ENCODE measurements at places on chromosomes 1 and 21.

- peak; percentile 8 for DNase-seq
Observed at GRCh38 chr1:177983482-177984135, 13.8 kb upstream of the SEC16B start.

DNA sequence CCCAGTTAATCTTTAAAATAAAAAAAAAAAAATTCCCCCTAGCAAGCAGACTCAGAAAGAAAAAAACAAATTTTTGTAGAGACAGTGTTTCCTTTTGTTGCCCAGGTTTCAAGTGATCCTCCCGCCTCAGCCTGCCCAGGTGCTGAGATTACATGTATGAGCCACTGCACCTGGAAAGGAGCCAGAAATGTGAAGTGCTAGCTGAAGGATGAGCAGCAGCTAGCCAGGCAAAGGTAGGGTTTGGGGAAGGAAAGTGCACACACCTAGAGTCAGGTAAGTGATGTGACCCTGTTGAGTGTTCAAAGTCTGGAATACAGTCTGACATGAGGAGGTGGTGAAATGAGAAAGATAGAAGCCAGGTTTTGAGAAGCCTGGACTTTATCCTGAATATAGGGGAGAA, 1.7 kb downstream of the AKR1A1 start:
- no peak for DNase-seq

DNA sequence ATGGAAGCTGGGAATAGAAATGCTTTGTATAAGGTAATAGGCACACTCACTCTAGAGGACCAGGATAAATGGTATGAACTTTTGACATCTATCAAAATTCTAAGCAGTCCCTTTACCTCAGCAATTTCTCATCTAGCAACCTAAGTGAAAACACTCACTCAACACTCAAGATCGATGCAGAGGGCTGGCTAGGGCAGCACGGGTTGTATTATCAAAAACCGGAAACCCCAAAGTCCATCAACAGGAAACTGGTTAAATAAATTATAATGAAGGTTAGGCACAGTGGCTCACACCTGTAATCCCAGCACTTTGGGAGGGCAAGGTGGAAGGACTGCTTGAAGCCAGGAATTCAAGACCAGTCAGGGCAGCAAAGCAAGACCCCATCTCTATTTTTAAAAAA, 9.4 kb downstream of the USP48 start:
- no peak for DNase-seq

- no peak for DNase-seq
Observed at GRCh38 chr1:188986745-188987417, 1490.8 kb downstream of the BRINP3 start.

GRCh38 chr1:234125283-234125682, 220.8 kb downstream of the SLC35F3 start:
- DNase-seq = peak; percentile 2

DNA sequence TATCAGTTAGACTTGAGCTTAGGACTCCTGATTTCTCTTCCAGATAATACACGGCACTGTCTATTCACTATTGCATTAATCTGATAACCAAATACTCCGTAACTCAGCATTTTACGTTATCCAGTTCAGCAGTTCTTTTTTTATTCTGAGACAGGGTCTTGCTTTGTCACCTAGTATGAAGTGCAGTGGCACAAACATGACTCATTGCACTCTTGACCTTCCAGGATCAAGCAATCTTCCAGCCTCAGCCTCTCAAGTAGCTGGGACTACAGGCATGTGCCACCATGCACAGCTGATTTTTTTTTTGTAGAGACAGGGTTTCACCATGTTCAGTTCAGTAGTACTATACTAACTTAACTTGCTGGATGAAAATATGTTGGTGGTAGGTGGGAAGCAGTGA, 156.4 kb downstream of the PATJ start:
- no peak for DNase-seq

DNA sequence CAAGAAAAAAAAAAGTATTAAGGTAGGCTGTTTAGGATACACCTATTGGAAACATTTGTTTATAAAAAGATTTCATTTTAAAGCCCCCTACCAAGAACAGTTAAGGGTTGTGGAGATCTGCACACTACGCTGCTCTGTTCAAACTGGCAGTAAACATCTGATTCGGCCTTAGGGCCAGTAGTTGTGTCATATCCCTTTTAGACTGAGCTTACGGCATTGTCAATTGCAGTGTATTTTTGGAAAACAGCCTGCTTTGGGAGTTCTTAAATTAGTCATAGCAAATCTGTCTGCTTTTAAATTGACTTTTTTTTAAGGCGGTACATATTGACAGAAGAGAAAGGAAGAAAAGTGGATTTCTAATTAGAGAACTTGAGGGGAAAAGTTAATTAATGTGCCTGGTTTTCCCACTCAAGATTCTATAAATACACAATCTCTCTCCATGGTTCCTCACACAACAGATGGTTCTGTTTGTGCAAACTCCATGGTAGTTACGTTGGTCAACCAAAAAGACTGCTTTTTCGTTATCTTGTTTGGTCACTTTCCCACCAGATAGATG, 1.7 kb upstream of the ELK4 start:
- peak; percentile 17 for DNase-seq

DNA sequence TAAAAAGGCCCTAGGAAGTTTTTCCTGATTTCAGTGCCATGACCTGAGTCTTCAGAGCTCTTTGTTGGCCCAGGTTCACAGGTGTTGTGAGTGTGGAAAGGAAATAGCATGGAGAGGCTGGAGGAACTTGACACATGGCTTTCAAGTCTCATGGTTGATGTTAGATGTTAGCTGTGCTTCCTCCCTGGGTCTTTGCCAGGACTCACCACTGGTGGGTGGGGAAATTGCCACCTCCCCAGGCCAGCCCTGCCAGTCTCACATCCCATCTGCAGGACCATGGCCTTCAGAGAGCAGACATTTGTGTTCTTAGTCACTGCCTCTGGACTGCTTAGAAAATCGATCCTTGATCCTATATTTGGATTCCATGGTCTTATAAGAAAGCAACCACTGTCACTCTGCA, 383.2 kb downstream of the DISC1 start:
- DNase-seq = no peak

- no peak for DNase-seq
Observed at GRCh38 chr1:47679826-47680225, 242.0 kb downstream of the FOXD2 start.

GRCh38 chr1:215079456-215079855, 3.1 kb upstream of the KCNK2 start:
- no peak for DNase-seq
